Neural progenitor cell (in vitro differentiated cells): ENCODE measurements at places on chromosomes 3 and 15. TPM values are rescaled to one million over a fixed set of nuclear protein-coding genes. Genes with fewer than 3 reads are reported as not detected.

- no peaks in the 10 kb centered on the region for H3K27me3 ChIP-seq
- no peaks in the 10 kb centered on the region for H3K36me3 ChIP-seq
- DNase-seq = peak; percentile 87
- H3K27ac ChIP-seq = no peak overlapping the region
Measured at GRCh38 chr3:197599089-197599765, 43.5 kb upstream of the BDH1 start.

GRCh38 chr3:38630606-38631005, 18.9 kb downstream of the SCN5A start:
- no peaks in the 10 kb centered on the region for H3K27me3 ChIP-seq
- no peak overlapping the region for H3K27ac ChIP-seq
- peaks cover 11% of the 10 kb centered on the region for H3K4me1 ChIP-seq
- no peak overlapping the region for H3K4me3 ChIP-seq

DNA sequence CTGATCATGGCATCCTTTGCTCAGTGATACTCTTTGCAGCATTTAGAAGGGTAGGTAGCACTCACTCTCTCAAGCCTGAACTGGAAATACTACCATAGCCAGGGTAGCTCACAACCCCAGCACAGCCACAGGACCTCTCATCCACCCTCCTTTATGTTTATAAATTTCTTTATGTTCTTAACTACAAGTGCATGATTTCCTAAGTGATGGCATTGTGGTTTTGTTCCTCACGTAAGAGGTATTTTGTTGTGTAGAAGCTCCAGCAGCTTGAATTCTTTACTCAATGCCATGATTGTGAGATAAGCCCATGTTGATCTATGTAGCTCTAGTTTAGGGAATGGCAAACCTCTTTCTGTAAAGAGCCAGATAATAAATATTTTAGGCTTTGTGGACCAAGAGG, 7.9 kb upstream of the RTP3 start:
- H3K27me3 ChIP-seq = peaks cover 12% of the 10 kb centered on the region
- DNase-seq = no peak
- H3K4me3 ChIP-seq = no peak overlapping the region
- H3K4me1 ChIP-seq = no peaks in the 10 kb centered on the region

- H3K36me3 ChIP-seq = no peaks in the 10 kb centered on the region
- no peaks in the 10 kb centered on the region for H3K4me1 ChIP-seq
- H3K27ac ChIP-seq = no peak overlapping the region
- H3K27me3 ChIP-seq = no peaks in the 10 kb centered on the region
Measured at GRCh38 chr15:52243286-52243685, 52.1 kb upstream of the GNB5 start.

DNA sequence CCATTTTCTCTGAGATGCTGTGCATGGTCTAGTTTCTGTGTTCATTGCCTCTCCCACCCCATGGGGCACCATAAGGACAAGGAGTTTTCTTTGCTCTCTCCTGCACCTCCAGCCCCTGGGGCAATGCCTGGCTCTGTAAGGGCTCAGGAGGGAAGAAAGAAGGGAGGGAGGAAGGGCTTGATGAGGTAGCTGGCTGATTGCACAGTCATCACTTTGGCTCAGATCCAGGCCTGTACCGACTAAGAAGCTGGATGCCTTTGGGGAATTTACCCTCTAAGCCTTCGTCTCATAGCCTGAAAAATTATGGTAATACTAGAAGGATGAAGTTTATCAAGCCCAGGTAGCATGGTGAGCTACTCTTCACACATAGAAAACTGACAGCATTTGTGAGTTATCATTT, 382.9 kb downstream of the GABRG3 start:
- H3K27me3 ChIP-seq = no peaks in the 10 kb centered on the region
- no peaks in the 10 kb centered on the region for H3K4me1 ChIP-seq
- no peak overlapping the region for H3K4me3 ChIP-seq
- H3K36me3 ChIP-seq = no peaks in the 10 kb centered on the region
- no peak overlapping the region for H3K27ac ChIP-seq
- no peak for DNase-seq

DNA sequence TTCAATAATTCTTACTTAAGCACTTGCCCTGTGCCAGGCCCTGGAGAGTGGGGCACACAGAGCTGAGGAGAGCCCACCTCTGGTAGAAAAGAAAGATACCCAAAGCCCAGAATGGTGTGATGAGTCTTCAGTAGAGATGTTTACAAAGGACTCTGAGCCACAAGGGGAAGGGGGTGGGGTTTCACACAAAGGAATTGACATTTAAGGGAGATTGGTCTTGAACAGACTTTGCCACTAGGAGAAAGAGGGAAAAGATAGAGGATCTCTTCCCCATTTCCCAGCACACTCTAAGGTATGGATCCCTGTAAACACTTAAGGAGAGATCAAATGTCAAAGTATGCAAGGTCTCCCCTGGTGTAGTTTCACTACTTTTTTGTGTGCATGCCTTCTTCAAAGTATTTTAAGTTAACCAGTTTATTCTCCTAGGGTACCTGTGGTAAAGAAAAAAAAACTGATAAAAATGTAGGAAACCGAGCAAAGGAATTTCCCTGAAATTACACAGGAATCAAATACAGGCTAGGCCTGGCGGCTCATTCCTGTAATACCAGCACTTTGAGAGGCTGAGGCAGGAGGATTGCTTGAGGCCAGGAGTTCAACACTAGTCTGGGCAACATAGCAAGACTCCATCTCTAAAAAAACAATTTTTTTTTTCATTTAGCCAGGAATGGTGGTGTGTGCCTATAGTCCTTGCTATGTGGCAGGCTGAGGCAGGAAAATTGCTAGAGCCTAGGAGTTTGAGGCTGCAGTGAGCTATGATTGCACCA, 117.6 kb upstream of the SKOR1 start:
- H3K27ac ChIP-seq = no peak overlapping the region
- H3K27me3 ChIP-seq = no peaks in the 10 kb centered on the region
- H3K36me3 ChIP-seq = no peaks in the 10 kb centered on the region
- H3K4me3 ChIP-seq = no peak overlapping the region
- peak; percentile 36 for DNase-seq

GRCh38 chr3:95289295-95289694, 1226.4 kb downstream of the NSUN3 start:
- no peak for DNase-seq
- no peak overlapping the region for H3K4me3 ChIP-seq
- H3K27ac ChIP-seq = no peak overlapping the region
- no peaks in the 10 kb centered on the region for H3K36me3 ChIP-seq
- H3K4me1 ChIP-seq = no peaks in the 10 kb centered on the region
- no peaks in the 10 kb centered on the region for H3K27me3 ChIP-seq

DNA sequence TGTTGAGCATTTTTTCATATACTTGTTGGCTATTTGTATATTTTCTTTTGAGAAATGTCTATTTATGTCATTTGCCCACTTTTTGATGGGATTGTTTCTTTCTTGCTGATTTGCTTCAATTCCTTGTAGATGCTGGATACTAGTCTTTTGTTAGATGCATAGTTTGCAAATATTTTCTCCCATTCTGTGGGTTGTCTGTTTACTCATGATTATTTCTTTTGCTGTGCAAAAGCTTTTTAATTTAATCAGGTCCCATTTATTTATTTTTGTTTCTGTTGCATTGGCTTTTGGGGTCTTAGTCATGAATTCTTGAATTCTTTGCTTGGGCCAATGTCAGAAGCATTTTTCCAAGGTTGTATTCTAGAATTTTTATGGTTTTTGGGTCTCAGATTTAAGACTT, 251.7 kb downstream of the WNT5A start:
- H3K27ac ChIP-seq = no peak overlapping the region
- H3K4me3 ChIP-seq = no peak overlapping the region
- no peaks in the 10 kb centered on the region for H3K36me3 ChIP-seq
- no peak for DNase-seq
- H3K4me1 ChIP-seq = no peaks in the 10 kb centered on the region

DNA sequence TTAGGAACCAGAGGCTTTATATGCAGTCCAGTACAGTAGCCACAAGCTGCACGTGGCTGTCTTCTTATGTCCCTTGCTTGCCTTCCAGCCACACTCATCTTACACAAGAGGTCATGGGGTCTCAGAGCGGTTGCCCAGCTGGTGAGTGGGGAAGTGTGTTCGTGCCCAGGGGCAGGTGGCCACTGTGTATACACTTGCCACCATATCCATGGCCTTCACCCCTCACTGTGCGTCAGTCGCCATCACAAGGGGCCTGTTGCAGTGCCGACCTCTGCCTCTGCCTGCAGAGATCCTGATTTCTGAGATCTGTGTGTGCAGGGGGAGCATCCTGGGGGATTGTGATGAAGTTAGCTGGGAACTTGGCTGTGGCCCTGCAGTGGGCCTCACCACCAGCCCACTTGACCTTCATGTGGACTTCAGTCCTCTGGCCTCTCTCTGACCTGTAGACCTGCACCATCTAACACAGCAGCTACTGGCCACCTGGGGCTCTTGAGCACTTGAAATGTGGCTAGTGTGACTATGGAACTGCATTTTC, 43.1 kb upstream of the SACM1L start:
- no peaks in the 10 kb centered on the region for H3K27me3 ChIP-seq
- no peak for DNase-seq
- no peaks in the 10 kb centered on the region for H3K4me1 ChIP-seq
- no peak overlapping the region for H3K4me3 ChIP-seq
- H3K27ac ChIP-seq = no peak overlapping the region

GRCh38 chr3:151085227-151085888, at the start of gene MED12L:
Gene MED12L (plus strand): TSS chr3:151085664. CDS start chr3:151086927, 1,263 bp downstream.
- H3K27me3 ChIP-seq = peaks cover 15% of the 10 kb centered on the region
- peak within 1 kb of the TSS; percentile 85 for H3K4me3 ChIP-seq
- DNase-seq = peak; percentile 93
- no peaks in the 10 kb centered on the region for H3K36me3 ChIP-seq

DNA sequence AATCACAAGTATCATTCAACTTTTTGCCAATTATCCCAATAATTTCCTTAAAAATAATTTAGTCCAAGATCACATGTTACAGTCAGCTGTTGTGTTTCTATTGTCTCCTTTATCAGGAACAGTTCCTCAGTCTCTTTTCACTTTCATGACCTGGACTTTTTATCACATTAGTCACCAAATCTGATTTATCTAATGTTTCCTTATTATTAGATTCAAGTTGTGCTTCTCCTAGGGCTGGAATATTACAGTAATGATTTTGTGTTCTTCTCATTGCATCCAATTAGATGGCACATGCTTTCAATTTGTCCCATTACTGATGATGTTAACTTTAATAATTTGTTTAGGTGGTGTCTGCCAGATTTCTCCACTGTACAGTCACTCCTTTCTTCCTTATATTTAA, 66.3 kb upstream of the DCBLD2 start:
- H3K36me3 ChIP-seq = no peaks in the 10 kb centered on the region
- no peak for DNase-seq
- no peak overlapping the region for H3K27ac ChIP-seq
- H3K4me1 ChIP-seq = no peaks in the 10 kb centered on the region
- H3K4me3 ChIP-seq = no peak overlapping the region
- no peaks in the 10 kb centered on the region for H3K27me3 ChIP-seq

GRCh38 chr3:82960379-82960778, 1198.9 kb upstream of the GBE1 start:
- H3K27ac ChIP-seq = no peak overlapping the region
- no peaks in the 10 kb centered on the region for H3K4me1 ChIP-seq
- no peaks in the 10 kb centered on the region for H3K27me3 ChIP-seq
- no peaks in the 10 kb centered on the region for H3K36me3 ChIP-seq
- no peak overlapping the region for H3K4me3 ChIP-seq

DNA sequence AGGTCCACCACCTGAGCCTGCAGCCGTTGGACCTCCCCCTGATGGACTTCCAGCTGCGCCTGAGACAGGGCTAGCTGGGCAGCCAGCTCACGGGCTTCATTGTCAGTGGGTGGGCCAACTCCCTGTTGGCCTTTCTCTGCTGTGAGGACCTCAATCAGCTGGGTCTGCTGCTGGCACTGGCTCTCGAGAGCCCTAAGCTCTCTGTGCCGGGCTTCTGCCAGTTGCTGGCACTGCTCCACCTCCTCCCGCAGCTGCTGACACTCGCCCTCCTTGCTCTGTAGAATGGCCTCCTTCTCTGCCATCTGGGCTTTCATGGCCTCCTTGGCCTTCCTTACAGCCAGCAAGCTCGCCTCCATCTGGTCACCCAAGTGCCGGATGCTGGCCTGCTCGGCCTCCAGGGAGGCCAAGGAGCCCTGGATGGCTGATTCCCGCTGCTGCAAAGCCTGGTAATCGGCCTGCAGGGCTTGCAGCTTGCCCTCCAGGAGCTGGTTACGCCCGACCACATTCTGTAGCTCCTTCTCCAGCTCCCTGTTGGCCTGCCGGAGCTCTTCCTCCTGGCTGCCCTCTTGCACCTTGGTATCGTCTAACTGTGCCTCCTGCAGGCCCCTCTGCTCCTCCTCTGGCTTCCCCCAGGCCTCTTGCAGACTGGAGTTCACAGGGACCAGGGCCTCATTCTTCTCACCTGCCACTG, 23.8 kb downstream of the CXCR6 start:
- H3K27ac ChIP-seq = no peak overlapping the region
- H3K4me1 ChIP-seq = no peaks in the 10 kb centered on the region
- no peak for DNase-seq
- H3K27me3 ChIP-seq = no peaks in the 10 kb centered on the region
- H3K36me3 ChIP-seq = no peaks in the 10 kb centered on the region
- H3K4me3 ChIP-seq = no peak overlapping the region

GRCh38 chr3:41288785-41289184, 89.5 kb downstream of the CTNNB1 start:
- H3K4me3 ChIP-seq = no peak overlapping the region
- DNase-seq = no peak
- peaks cover 3% of the 10 kb centered on the region for H3K4me1 ChIP-seq
- no peaks in the 10 kb centered on the region for H3K36me3 ChIP-seq
- H3K27ac ChIP-seq = no peak overlapping the region
- no peaks in the 10 kb centered on the region for H3K27me3 ChIP-seq

DNA sequence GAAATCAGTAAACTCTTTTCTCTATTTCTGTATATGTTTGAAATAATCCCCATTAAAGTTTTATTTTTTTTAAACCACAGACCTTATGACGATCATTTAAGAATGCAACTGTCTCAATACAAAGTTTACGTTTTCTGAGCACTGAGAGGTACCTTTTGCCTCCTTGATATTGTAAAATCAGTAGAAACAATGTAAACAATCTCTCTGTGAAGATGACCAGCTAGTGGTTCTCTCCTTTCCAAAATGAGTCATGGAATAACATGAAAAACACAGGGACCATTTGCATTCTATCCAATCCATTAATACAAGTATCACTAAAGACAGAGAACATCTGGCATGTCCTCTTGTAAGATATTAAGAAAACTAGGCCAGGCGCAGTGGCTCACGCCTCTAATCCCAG, 48.8 kb downstream of the RAD18 start:
- no peaks in the 10 kb centered on the region for H3K27me3 ChIP-seq
- H3K36me3 ChIP-seq = peaks cover 6% of the 10 kb centered on the region

RLBP1 gene
- 1.3 and 2.6 TPM in 2 replicates for total RNA-seq

VPS8 gene
- 49.1 and 93.1 TPM in 2 replicates for total RNA-seq

UROC1 gene
- not detected in 2 replicates for total RNA-seq

ARGFX gene
- not detected in 2 replicates for total RNA-seq

TOMM70 gene
- 39.5 and 58.5 TPM in 2 replicates for total RNA-seq

BMF gene
- 8.0 and 12.1 TPM in 2 replicates for total RNA-seq

CFAP92 gene
- 5.3 and 5.5 TPM in 2 replicates for total RNA-seq

FURIN gene
- total RNA-seq = 8.3 and 18.8 TPM in 2 replicates
